ENCODE measurements at places on chromosomes 6 and 20. TPM values are rescaled to one million over a fixed set of nuclear protein-coding genes. Genes with fewer than 3 reads are reported as not detected.
A peak's percentile ranks its signal among the peaks of the same experiment; 100 is the strongest.

GRCh38 chr20:47421076-47421475 is 64.6 kb upstream of the ZMYND8 start:
- DNase-seq = no peak

DNA sequence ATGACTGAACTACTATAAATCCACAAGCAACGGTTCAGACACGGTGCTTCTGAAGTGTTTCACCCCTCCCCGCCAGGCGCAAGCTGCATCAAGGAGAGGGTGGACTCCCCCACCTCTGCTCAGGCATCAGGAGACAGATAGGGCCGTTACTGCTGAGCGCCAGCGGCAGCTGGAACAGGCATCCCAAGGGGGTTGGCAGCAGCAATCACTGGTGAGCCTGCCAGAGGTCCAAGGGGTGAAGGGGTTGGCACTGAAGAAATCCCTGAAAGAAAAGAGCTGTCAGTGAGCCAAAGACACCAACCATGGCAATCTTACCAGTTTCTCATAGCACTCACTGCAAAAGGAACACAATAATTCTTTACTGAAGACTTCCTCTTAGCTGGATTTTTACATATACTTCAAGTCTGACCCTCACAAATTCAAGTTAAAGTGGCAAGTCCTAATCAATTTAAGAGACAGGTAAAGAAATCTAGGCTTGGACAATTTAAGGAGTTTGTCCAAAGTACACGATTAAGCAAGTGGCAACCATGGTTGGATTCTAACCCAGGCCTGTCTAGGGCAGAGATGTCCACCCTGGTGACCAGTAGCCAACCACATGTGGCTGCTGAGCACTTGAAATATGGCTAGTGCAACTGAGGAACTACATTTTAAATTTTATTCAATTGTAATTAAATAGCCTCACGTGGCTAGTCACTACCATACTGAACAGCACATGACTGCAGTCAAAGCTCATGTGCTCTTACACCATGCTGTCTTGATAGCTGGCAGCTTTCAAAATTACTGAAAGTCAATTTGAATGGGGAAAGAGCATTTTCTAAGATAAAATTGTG is 21.7 kb upstream of the TBC1D20 start:
- DNase-seq = no peak

- no peak for DNase-seq
Observed at GRCh38 chr20:16678779-16679178, 51.0 kb upstream of the SNRPB2 start.

- no peak for DNase-seq
Observed at GRCh38 chr20:25858495-25859425, 162.1 kb upstream of the ZNF337 start.

DNA sequence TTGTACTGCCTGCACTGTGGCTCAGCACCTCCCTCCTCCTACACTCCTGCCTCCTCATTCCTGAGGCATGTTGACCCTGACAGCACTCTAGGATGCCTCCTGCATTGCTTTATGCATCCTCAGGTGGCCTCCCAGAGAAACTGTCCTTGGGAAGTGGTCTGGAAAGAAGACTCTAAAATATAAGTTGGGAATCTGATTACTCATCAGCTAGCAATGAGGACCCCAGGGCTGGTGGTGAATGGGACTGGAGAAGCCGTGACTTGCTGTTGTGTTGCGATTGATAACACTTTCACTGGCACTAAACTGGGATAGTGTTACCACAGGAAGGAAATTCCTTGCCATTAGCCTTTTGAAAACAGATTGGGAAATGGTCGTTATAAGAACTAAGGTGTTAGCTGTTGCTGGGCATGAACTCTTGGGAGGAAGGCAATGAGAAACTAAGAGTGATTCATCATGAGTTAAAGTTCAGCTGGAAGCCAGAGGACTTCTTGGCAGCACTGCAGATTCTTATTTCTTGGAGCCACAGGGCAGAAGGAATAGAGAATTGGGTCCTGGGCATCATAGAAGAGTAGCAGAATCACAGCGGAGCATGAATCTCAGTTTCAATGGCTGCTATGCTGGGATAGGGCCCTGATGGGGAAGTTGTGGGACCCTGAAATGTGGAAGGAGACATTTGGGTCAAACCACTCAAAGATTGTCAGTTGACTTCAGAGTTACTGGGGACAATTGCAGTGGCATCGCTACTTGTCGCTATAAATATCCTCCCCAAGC is 10.1 kb upstream of the SIRPD start:
- peak; percentile 88 for DNase-seq

DNA sequence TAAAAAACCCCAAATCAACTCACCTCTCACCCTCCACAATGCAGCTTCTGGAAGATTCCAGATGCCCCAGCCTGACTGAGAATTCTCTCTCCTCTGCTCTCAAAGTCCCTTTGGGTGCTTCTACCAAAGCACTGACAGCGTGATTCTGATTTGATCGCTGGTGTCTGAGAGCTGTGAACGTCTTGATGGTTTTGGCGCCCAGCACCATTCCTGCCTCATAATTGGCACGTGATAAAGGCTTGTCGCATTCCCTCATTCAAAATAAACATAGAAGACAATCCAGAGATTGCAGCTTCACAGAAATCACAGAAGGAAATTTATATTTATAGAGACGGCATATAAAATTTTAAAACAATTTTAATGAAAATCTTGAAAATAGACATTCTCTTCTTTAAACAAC is 24.1 kb upstream of the ECI2 start:
- no peak for DNase-seq

DNA sequence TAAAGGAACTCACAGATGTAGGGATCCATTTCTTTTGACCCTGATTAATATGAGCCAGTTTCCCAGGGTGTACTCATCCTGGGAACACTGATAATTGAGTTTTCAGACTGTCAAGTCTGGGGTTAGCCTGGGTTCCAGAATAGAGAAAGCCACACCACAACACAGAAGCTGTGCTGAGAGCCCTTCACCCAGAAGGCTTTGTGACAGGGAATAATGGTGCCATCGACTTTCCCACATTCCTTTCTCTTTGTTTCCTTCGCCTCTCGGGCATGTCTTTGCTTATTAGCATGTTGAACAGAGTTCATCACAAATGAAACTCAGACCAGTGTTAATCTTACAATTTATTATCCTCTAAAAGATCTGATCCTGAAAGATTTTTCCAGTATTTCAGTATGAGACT is 95.0 kb downstream of the TCP11 start:
- DNase-seq = no peak

DNA sequence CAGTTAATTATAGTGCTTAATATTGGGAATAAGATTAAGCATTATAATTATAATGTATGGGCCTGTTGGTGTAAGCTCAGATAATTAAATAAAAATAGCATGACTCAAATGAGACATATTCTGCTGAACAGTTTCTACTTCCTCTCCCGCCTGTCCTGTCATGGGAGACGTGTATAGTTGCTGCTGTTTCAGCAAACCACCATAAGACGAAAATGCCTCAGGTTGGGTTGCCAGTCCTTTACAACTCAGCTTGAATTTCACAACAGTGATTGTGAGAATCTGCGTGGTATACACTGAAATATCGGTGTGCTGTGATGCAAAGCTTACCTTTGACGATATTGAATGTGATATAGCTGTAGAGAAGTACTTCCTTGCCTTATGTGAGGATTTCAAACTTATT is 99.5 kb downstream of the POPDC3 start:
- DNase-seq = no peak

GRCh38 chr6:5208057-5208456 is 52.7 kb downstream of the LYRM4 start:
- peak; percentile 56 for DNase-seq

GRCh38 chr6:26475823-26476729 is 18.3 kb downstream of the BTN2A1 start:
- peak; percentile 53 for DNase-seq

- DNase-seq = peak; percentile 40
Observed at GRCh38 chr6:117397536-117398227, 28.1 kb downstream of the ROS1 start.

GRCh38 chr20:8997701-8998117 is 71.2 kb upstream of the PLCB4 start:
- no peak for DNase-seq

GRCh38 chr6:34132486-34133185 is 13.3 kb downstream of the GRM4 start:
- peak; percentile 62 for DNase-seq

- no peak for DNase-seq
Observed at GRCh38 chr6:98036344-98036923, 753.4 kb upstream of the MMS22L start.

DNA sequence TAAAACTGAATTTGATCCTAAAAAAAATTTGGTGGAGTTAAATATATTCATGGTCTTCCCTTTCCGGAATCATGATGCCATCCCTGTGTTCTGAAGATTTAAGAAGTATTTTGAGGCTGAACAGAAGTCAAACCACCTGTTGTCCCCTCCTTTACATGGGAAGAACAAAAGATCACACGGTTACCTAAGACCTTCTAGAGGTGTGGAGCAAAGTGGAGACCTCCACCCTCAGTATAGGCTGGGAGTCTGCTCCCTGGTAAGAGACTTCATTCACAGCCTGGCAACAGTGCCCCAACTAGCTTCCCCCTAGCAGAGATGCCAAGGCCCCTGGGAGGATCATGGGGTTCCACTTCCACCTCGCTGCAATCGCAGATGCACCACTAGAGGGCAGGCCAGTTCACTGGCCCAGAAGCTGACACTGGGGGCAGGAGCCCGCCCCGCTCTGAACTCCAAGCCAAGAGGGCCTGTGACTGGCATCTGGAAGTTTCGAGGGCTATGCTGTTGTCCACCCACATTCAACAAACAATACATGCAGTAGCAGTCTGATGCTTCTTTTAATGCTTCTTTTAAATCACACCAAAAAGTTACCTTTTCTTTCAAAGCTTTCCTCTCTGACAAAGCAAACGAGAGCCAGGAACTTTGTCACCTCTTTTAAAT is 19.5 kb upstream of the UBE2J1 start:
- peak; percentile 78 for DNase-seq

GRCh38 chr6:130625825-130626527 is 201.2 kb upstream of the SMLR1 start:
- peak; percentile 85 for DNase-seq

DNA sequence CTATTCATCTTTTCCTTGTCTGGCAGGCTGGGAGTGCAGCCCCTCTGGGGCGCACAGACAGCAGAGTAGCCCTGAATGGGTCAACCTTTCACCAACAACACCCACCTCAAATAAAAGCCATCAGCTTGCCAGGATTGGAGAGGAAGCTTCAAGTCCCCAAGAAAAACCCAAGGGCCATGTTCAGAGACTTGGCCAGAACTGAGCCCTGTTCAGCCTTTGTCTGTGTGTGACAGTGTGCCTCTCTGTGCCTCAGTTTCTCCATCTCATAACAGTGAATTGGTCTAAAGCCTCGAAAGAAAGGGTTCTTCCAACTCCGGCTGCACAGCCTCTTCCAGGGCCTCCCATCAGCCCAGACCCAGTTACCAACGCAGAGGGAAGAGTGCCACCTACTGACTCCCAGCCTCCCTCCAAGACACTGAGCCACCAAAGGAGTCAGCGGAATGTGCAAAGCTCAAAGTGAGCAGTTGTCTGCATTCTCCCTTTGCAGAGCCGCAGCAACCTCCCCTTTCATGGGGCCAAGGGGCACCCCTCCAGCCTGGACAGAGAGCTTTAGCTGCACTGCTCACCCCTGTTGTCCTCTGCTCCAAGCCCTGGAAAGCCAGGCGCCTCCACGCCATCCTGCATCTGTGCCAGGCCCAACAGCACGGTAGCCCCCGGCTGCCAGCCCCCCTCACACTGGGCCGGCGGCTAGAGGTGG is 82.7 kb upstream of the TOP1 start:
- peak; percentile 68 for DNase-seq

DNA sequence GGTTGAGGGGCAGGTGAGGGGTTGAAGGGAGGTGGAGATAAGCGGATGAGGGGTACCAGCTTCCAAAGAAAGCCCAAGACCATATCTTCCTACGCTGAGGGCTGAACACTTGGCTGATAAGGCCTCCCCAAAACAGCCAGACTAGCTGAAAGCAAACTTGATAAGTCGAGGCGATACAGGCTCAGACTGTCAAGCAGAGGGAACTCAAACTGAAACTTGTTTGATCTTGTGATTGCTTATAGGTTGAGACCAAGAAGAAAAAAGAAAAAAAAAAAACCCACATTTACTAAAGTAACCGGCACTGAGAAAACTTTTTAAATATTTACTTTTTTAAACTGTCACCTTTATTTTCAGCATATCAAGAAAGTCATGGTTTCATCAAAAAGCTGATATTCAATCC is 73.6 kb downstream of the TRERF1 start:
- no peak for DNase-seq

GRCh38 chr6:36860126-36860525 is 14.5 kb downstream of the PPIL1 start:
- no peak for DNase-seq

DNA sequence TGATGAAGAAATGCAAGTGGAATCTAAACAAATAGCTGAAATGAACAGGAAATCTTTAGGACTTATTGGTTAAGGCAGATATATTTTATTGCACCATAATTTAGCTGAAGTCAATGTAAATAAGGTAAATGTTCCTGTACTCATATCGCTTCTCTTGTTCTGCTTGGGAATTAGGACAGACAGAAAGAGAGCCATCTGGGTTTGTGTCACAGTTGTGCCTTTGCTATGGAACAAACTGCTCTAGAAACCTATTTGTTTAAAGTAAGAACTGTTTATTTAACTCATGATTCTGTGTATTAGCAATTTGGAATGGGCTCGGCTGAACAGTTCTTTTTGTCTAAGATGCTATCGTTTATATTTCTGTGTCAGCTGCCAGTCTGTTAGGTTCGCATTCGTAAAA is 143.8 kb upstream of the KHDRBS2 start:
- DNase-seq = no peak

DNA sequence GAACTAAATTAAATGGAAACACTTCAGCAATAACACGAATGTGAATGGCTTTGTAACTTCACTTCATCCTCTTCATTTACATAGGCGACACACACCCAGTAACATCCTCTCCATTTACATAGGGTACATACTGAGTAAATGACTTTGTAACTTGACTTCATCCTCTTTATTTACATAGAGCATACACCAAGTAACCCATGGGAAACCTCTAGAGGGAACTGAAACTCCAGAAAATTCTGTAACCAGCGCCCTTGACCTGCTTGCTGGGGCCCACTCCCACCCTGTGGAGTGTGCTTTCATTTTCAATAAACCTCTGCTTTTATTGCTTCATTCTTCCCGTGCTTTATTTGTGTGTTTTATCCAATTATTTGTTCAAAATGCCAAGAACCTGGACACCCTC is 81.6 kb upstream of the OPRM1 start:
- DNase-seq = no peak

TMEM74B gene
- polyA plus RNA-seq = 0.23 TPM

C6orf163 gene
- polyA plus RNA-seq = 0.19 TPM

SFT2D1 gene
- polyA plus RNA-seq = 103 TPM

SASH1 gene
- polyA plus RNA-seq = 69.1 TPM

TSPO2 gene
- polyA plus RNA-seq = not detected

SDHAF4 gene
- polyA plus RNA-seq = 11.3 TPM

CPXM1 gene
- polyA plus RNA-seq = not detected

PRKN gene
- 1.2 TPM for polyA plus RNA-seq

Measured in GM23248 (cell line).